ENCODE measurements at places on chromosomes 4 and X. TPM values are rescaled to one million over a fixed set of nuclear protein-coding genes. Genes with fewer than 3 reads are reported as not detected.

DNA sequence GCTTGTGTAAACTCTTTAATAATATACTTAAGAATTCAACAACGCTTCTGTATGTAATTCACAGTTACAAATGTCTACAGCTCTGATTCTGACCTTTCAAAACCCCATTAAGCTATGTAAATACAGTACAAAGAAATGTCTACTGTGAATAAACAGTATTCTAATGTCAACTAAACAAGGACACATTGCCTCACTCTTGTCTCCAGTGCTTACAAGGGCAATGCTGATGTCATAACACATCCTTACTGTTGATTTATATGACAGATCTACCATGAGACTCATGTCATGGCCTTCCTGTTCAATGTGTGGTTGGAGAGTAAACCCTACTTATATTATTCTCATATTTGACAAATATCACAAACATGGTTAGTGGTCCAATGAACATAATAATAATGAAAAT lies 256.1 kb upstream of the ADGRL3 start:
- DNase-seq = no peak

DNA sequence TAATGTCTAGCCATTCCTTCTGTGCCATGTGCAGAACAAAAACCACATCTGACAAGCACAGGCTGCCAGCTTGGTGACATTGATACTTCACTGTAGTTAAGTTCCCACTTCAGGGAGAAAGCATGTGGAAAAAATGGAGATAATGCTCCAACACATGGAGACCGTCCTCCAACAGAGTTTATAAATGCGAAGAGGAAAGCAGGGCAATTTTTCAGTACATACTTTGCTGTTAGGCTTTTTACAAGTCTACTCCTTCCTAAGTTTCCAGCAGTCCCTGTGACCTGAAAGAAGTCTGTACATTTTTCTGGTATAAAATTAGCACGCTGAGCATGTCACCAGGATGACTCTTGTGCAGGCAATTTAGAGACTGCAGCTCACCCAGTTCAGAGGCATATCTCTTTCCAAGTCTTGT lies 766.9 kb upstream of the IGFBP7 start:
- DNase-seq = no peak

DNA sequence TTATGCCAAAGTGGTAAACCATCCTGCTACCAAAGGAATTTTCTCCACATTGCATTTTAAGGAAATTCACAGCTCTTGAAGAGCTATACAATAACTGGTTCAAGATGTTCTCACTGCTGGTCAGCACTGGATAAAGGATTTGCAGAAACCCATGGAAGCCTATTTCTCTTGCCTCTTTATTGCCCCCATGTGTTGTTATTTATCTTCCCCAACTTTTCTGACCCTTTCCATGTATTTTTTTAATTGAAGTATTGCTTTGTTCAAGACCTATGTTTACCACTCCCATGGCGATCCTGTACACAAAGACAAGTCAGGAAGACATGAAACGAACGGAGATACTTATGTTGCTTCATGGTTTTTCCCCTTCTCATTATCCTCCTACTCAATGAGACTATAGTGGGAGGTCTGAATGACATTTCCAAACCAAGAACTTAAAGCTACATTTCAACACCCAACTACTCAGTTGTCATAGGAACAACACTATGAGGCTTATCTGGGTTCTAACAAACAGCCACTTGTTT lies 566.4 kb upstream of the DIPK2B start:
- no peak for DNase-seq

DNA sequence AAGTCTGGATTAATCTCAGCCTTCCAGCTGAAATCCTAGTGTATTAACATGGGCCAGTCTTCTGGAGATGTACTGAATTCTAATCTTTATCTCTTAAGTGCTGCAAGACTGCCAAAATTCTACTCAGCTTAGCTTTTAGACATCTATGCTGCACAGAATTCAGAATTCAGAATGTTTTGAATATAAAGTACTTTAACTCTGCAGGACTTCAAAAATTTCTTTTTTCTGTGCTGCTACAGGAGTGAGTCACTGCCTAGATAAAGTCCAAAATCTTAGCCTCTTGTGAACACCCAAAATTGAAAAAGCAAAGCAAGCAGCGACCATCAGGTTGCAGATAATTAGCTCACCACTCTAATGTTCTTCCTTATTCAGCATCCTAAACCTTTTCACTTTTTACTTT lies 1092.6 kb upstream of the PCDH10 start:
- DNase-seq = no peak

DNA sequence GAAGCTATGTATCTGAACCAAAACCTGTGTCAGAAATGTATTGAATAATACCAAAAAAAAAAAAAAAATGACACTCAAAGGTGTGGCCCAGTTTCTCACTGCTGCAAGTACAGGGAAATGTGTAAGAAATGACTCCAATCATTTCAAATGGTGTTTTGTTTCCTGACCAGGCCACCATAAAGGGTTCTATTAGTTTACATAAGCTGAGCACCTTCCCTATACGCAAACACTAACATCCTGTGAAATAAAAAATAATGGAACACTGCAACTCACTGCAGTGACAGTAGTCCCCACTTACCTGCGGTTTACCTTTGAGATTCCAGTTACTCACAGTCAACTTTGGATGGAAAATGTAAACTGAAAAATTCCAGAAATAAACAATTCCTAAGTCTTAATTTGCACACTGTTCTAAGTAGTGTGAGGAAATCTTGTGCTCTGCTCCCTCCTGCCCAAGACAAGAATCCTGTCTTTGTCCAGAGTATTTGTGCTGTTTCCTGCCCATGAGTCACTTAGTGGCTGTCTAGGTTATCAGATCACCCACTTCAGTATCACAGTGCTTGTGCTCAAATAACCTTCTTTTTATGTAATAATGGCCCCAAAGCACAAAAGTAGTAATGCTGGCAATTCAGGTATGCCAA lies 265.3 kb downstream of the RCHY1 start:
- no peak for DNase-seq

- DNase-seq = no peak
Observed at GRCh38 chr4:137000432-137000831, 531.9 kb downstream of the PCDH18 start.

GRCh38 chr4:40870150-40870549 lies 120.4 kb downstream of the NSUN7 start:
- DNase-seq = no peak

- DNase-seq = no peak
Observed at GRCh38 chrX:101195442-101196173, 24.0 kb upstream of the DRP2 start.

DNA sequence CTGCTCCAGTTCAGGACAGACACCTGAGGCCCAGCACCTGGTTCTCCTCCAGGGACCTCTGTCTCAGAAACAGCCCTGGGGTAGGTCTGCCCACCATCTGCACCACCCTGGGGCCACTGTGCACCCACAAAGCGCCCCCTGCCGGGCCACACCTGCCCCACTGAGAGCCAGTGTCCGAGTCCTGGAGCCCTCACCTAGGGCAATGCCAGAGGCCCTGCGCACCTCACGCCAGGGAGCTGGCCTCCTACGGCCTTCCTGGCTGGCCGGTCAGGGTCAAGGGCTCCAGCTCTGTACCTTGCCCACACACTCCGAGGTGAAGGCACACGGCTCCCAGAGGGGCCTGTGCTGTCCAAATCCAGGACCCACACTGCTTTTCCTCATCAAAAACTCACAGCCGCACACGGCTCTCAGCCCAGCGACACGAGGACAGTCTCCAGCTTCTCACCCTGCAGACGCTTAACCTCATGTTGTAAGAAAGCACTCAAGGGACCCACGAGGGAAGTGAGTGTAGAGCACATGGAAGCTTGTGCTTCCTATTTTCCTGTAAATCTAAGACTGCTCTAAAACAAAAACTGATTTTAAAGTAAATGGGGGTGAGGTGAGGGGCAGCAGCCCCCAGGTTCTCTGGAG lies 5.4 kb downstream of the CTBP1 start:
- DNase-seq = no peak

DNA sequence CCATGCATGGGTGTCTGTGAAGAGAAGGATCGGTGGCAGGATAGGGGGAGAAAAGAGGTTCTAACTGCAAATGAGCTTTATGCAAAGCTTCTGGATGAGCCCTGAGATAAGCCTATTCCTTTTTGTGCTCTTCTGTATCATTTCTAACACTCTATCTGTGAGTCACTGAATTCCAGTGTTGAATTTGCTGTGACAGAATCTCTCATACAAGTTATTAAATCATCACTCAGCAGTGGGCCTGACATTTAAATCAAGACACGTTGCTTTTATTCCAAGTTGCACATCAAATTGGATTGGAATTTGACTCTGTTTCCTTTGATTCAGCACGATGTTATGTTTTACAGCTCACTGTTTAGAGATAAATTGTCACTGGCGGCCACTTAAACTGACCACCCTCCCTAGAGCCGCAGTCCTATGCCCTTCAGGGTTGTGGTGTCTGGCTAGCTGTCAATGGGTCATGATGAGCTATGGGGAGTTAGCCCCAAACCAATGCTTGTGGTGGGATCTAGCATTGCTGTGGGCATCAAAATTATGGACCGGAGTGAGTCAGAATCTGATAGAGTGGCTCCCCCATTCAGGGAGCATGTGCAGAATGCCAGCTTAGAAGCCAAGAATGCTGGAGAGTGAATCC lies 42.7 kb downstream of the LHFPL1 start:
- no peak for DNase-seq

DNA sequence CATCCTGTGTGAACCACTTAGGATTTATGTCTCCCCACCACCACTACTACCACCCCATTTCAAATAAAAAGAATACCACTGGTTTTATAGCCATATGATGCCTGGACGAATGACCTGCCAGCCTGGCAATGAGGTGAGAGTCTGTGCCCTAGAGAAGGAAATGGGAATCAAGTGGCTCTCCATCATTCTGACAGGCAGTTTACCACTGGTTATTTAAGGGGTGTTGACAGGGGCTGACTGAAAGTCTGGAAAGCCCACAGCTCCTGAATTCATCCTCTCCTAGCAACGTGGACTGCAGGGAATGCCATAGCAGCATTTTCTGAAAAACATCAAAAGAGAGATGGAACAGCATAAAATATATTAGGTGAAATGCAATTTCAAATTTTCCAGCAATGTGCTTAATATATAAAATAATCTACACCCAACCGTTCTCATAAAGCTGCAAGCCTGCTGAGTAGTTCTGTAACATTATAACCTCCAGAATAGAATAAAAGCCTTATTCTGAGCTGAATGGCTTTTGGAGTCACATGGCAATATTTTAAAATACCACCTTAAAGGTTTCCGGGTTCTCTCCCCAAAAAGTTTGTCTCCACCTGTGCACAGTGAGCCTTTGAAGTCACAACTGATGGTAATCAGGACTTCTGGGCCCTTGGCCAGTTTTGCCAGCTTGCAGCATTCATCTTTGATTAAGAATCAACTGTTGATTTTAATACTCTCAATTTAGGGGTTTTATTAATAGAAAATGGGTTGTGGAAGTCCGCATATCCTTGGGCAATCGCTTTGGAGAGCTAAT lies 121.5 kb downstream of the DCTD start:
- DNase-seq = no peak

DNA sequence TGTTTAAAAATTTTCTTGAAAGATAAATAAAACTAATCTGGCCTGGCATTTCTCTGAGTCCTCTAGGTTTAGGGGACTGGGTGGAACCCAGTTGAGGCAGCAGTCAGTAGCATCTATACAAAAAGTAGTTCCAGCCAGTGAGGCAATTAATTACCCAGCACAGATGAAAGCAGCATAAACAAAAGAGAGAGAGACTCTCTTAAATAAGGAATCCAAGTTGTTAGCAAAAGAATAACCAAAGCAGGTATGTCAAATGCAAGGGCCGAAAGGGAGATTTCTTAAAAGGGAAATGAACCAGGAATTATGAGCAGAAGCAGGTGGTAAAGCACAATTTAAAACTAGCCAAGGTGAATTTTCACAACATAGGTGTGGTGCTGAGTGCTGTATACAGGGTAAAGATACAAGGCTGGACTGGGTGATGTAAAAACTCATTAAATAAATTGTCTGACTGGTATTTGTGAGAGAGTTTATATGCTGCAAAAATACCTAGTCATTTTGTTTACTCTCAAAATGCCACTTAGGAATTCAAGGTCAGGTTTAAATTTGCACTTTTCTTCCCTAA lies 94.6 kb upstream of the GALNT7 start:
- DNase-seq = no peak

- DNase-seq = no peak
Observed at GRCh38 chr4:97531351-97531750, 611.9 kb downstream of the STPG2 start.

- no peak for DNase-seq
Observed at GRCh38 chrX:14235004-14235403, 205.3 kb upstream of the GEMIN8 start.

DNA sequence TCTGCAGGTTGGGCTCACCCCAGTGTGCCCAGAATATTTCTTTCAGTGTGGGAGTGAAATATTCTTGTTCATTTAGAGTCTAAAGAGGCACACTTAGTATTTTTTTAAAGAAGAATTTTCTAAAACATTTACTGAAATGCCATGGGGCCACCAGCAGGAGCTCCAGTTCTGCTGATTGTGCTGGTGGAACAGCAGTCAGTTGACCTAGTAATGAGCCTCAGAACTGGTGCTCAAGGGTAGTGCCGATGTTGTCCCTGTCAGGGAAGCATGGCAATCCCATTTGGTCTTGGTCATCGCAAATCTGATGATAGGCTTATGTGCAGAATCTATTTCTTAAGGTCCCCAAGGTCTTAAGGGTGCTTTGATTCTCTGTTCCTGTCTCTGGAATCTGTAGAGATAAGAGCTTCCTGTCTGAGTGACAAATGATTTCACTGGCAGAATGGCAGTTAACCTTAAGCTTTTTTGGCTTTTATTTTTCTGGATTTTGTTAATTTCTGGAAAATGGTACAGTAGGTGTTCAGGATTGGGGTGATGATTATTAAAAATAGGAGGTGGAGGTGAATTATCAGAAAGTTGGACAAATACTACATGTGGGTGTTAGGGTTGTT lies 31.3 kb downstream of the JADE1 start:
- DNase-seq = no peak

- DNase-seq = no peak
Observed at GRCh38 chr4:53043055-53043454, 180.9 kb downstream of the RASL11B start.

DNA sequence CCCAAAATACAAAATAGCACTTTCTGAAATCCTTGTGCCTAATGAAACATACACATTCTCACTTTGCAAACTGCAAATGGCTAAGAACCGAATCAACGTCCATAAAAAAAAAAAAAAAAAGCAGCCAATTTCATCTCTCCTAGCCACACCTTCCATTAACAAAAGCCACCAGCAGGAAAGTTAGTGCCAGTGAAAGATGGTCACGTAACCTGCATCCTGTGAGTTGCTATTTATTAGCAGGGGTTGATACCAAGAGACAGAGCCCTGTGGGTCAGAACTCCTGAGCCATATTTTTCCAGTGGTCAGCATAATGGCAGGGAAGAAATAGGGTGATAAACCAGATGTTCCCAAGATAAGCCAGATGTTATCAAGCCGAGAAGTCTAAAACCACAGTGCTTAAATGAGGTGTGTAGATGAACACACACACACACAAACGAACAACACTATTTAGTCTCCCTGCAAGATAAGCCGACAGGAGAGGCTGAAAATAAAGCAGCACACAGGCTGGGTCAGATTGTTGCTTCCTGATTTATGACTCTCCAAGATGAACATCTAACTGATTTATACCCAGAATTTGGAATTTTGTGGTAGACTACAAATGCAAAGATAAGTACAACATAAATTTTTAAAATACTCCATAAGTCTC lies 11.5 kb downstream of the PPARGC1A start:
- DNase-seq = no peak

The TMEM187 gene
- 13.6 TPM for polyA plus RNA-seq

The YY2 gene
- polyA plus RNA-seq = 1.1 TPM

The PCSK1N gene
- 6.9 TPM for polyA plus RNA-seq

The SLITRK4 gene
- 1.0 TPM for polyA plus RNA-seq

The UGT2A1 gene
- polyA plus RNA-seq = not detected

The SUPT20HL1 gene
- 0.04 TPM for polyA plus RNA-seq

The CENPVL3 gene
- not detected for polyA plus RNA-seq

The ADH1C gene
- 10.8 TPM for polyA plus RNA-seq

The FGF13 gene
- 10.5 TPM for polyA plus RNA-seq

The RAB9B gene
- polyA plus RNA-seq = 16.2 TPM

The PSAPL1 gene
- polyA plus RNA-seq = not detected
